NCI-H1694 treated with DMSO at 0.1 percent for 48 hours (cell line): ENCODE measurements at places on chromosomes 4 and X.
A peak's percentile ranks its signal among the peaks of the same experiment; 100 is the strongest.

DNA sequence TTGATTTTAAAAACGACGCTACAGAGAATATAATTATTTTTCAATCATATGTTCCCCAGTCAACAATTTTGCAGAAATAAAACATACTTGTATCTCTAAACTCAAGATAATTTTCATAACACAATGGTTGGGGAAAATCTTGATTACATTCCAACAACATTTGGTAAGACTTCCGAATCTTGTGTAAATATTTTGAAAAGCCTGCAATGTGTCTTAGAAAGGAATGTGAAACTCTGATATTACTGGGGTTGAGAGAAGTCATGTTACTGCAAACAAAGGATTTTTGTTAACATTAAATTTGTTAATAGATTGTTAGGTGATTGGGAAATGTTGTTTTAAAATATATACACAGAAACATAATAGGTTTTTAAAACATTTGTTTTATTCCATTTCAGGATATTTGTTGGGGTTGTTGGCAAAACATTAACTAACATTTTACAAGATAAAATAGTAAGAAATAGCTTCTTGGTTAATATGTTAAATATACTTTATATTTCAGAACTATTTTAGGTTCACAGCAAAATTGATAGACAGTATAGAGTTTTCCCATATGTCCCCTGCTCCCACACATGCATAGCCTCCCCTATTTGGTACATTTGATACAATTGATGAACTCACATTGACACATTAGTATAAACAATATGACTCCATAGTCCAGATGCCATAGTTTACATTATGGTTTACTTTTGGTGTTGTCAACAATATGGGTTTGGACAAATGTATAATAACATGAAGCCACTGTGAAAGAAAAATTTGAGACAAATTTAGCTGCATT is 218.6 kb upstream of the FAM47A start:
- no peak for DNase-seq

DNA sequence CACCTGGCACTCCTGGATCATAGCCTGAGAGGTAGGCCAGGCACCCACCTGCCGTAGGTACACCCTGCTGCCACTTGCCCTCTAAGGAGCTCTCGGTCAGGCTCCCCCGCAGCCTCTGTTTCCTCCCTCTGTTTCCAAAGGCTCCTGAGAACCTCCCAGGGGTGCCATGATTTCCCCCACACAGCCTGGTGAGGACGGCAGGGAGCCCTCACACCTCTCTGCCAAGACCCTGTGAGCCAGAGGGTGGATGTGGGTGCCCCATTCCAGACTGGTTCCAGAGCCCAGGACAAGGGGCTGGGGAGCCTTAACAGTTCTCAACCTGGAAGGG is 1.6 kb upstream of the ABLIM2 start:
- DNase-seq: no peak

GRCh38 chr4:77344784-77345183 is 187.8 kb downstream of the CCNG2 start:
- no peak for DNase-seq

GRCh38 chrX:150697641-150698040 is 4.4 kb downstream of the MTMR1 start:
- DNase-seq: no peak

DNA sequence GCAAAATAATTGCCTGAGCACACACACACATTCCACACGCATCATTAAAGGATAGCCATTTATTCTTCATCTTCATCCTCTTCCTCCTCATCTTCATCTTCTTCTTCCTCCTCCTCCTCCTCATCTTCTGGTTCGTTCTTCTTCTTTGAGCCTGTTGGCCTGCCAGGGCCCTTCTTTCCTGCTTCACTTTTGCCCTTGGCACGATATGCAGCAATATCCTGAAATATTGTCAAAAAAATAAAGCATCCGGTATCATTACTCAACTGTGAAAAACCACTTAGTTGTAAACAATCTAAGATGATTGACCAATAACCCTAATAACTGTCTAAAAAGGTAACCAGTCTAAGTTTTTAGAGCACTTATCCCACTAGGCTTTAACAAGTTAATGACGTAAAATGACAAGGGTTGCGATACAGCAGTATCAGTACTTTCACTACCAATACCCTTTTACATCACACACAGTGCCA is 2.1 kb downstream of the HMGB2 start:
- no peak for DNase-seq

GRCh38 chr4:140691369-140691768 is 64.8 kb downstream of the TBC1D9 start:
- DNase-seq: no peak

- DNase-seq: no peak
Observed at GRCh38 chrX:136880003-136880451, 498 bp downstream of the RBMX start.

DNA sequence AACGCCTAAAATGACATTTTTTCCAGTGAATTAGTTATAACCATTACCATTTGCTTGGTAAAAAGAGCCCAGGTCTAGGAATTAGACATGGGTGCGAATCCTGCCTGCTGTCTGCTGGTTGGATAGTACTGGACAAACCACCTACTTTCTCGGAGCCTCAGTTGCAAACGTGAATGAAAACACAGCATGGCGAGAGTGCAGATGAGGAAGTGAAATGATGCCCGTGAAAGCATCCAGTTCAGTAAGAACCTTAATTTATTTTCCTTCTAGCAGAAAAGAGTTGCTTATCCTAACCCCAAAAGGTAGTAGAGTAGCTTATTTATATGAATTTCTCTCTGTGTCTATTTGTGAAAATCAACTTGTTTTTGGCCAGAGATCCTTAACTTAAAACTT is 171.4 kb upstream of the GALNT7 start:
- no peak for DNase-seq

GRCh38 chrX:128816919-128817318 is 706.4 kb downstream of the SMARCA1 start:
- DNase-seq: peak; percentile 6

- peak; percentile 13 for DNase-seq
Observed at GRCh38 chrX:111181951-111182350, 86.0 kb downstream of the PAK3 start.

DNA sequence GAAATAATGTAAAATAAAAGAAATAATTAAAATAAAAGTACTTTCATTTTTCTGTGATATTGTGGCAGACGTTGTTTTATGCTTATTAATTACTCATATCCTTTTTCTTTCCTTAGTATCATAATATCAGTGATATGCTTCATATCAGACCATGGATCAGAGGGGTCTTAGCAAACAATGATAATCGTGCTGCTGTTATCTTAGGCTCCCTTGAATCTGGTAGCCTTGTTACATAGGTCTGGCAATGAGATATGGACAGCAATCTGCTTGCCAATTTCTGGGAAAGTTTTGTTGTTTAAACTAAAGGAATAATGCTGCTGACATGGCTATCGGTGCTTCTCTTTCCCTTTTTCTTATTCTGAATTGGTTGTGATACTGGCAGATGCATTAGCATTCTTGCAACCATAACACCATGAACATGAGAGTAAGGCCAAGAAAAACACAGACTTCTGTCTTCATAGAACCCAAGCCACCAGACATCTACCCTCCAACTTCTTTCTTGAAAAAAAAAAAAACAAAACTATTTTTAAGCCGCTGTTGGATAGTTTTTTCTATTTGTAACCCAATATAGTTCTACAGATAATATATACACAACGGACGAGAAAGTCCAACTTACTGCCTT is 16.4 kb downstream of the EPHA5 start:
- DNase-seq: no peak

DNA sequence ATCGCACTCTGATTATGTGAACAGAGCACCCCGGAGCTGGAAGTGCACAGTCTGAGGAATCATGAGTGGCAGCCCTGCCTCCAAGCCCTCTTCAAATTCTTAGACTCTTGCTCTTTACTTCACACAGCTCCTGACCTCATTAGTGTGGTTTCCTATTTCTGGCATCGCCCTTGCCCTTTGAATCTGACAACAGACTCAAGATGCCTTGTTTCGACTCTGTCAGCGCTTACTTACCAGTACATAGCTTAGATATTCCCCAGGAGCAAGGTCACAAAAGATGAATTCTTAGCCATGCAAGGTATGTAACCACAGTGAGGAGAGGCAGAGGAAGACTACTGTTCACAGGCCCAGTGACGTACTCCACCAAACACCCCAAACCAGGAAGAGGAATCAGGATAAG is 167.2 kb downstream of the KDR start:
- DNase-seq: no peak

- no peak for DNase-seq
Observed at GRCh38 chr4:17164666-17165065, 266.2 kb upstream of the LDB2 start.

- no peak for DNase-seq
Observed at GRCh38 chr4:92953462-92953861, 649.7 kb downstream of the GRID2 start.

DNA sequence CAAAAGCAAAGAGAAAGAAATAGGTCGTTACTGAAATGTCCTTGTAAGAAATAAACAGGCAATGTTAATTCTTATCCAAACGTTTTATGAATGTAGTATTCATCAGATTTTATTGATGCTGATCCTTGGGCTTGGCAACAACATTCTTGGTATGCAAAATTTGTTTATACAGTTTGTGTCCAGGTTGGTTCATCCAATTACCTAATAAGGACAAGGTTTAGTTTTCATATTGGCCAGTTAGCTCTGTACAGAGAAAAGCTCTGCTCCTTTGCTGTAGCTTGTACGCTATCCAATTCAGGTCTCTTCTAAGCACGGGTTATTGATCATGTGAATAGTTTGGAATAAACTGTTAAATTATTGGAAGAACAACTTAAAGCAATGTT is 14.4 kb upstream of the CCNG2 start:
- no peak for DNase-seq

- DNase-seq: no peak
Observed at GRCh38 chr4:25031077-25031621, 403 bp upstream of the LGI2 start.

GRCh38 chr4:183297675-183298074 is 22.4 kb downstream of the CLDN22 start:
- DNase-seq: no peak

DNA sequence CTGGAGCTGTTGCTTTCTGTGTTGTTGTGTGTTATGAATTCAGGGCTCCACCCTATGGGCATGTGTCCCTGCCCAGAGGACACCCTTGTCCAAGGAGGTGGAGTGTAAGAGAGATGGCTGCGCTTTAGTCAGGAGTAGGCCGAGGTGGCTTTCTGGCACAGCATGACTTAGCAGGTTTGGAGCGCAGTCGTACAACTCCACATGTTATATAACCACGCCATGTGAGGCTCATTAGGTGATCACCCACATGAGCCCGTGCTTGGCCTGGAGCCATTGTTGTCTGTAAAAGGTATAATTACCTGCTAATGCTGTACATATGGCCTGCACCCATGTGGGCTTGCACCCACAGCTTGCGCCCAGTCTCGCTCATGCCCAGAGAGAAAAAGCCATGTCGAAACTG is 15.8 kb upstream of the ANAPC4 start:
- no peak for DNase-seq

DNA sequence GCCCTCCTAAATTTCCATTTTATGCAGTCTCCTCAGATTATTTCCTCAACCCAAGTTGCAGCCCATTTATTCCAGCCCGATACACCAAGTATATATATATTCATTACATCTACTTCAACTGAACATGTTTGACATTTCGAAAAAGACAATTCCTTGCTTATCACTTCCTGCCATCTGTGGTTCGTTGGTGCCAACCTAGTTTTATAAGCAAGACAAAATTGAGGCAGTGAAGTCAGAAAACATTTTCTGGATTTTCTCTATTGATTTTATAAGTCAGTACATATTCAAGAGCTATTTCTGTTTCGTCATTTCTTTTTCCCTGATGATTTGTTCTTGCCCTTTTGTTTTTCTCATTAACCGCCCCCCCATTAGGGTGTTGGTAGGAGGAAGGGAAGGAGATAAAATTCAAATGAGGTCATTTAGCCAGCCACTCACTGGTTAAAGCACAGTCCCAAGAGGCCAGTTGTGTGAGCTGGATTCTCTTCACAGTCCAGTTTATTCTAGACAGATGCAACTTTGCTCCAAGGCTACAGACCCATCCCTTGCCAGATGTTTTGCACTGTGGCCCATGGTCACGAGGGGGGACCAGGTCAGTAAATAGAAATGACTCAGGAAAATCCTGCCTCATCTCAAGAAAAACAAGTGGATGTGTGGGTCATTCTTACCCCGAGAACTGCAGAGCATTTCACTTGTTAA is 20.3 kb upstream of the VEGFD start:
- DNase-seq: no peak

DNA sequence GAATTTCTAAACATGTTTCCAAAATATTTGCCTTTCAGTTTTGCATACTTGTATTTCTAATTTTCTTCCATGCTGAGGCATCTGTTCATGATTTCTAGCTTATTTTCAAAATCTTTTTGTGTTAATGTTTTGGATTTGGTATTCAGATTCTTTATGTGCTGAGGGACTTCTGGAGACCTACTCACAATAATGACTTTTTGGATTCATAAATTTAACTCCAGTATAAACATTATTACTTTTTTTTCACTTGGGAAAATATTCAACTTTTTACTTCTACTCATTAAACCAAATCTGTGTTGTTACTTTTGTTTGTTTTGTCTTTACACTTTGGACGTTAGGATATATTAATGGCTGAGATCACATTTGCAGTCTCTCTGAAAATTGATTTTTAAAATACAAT is 183.7 kb downstream of the TENM3 start:
- DNase-seq: no peak

GRCh38 chrX:1435241-1435895 is 17.3 kb downstream of the ASMTL start:
- no peak for DNase-seq

DNA sequence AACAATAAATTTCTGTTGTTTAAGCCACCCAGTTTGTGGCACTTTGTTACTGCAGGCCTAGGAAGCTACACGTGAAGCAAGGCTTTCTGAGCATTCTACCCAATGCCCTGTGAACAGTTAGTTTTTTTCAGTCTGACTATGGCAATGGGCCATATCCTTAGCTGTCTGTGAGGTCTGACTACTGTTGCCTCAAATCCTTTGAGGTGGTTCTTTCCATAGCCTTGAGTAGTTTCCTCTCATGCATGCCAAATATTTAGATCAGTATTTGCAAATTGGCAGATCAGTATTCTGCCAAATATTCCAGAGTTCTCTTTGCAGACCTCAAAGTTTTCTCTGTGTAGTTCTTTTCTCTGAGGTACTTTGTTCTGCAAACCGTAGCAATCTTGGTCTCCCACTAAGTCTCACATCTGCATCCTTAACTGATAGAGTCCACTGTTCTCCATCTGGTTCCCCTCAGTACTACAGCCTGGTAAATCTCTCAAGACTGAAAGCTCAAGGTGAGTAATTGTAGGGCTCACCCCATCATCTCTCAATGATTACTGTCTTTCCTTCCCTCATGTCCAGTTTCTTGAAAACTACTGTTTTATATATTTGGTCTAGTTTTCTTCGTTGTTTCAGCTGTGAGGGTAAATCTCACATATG is 984.9 kb upstream of the INTU start:
- DNase-seq: no peak

DNA sequence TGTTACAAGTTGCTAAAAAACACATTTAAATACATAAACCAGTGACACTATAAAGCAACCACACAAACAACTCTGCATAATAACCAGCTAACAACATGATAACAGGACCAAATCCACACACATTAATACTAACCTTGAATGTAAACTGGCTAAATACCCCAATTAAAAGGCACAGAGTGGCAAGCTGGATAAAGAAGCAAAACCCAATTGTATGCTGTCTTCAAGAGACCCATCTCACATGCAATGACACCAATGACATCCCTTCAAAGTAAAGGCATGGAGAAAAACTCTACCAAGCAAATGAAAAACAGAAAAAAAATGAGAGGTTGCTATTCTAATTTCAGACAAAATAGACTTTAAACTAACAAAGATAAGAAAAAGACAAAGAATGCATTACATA is 34.4 kb upstream of the USP46 start:
- DNase-seq: no peak

- DNase-seq: no peak
Observed at GRCh38 chrX:116435597-116435996, 809 bp upstream of the SLC6A14 start.
